ENCODE measurements at places on chromosomes 11 and 22.
A peak's percentile ranks its signal among the peaks of the same experiment; 100 is the strongest.

- peak; percentile 20 for DNase-seq
Measured at GRCh38 chr11:10023212-10023611, 270.8 kb downstream of the SBF2 start.

- no peak for DNase-seq
Measured at GRCh38 chr22:34808618-34809017, 257.3 kb upstream of the ISX start.

DNA sequence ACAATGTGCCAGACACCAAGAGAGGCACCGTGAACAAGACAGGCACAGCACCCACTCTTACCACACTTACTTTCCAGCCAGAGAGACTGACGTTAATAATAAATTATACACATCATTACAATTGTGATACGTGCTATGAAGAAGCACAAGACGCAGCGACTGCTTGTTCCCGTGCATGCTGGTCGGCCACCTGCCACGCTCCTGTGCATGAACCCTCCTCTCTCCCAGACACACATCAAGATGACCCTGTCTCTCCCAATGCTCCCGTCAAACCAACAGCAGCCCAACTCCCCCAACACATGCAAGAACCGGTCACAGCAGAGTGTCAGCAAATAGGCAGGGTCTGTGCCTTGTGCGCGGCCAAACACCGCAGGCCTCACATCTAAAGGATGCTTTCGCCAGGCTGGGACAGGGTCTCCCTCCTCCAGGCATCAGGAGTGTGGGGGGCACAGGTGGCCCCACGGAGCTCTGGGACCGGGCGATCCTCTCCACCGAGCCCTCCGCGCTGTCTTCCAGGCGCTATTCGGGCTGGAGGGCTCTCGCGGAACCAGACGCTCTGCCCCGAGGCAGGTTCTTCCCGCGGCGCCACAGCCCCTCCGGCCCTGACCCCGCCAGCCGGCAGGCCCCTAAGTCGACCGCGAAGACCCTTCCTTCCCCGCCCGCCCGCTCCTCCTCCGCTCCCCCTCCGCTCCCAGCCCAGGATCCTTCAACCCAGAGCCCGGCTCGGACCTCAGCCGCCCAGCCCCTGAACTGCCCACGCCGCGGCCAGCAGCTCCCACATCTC lies 533 bp downstream of the SERGEF start:
- no peak for DNase-seq

DNA sequence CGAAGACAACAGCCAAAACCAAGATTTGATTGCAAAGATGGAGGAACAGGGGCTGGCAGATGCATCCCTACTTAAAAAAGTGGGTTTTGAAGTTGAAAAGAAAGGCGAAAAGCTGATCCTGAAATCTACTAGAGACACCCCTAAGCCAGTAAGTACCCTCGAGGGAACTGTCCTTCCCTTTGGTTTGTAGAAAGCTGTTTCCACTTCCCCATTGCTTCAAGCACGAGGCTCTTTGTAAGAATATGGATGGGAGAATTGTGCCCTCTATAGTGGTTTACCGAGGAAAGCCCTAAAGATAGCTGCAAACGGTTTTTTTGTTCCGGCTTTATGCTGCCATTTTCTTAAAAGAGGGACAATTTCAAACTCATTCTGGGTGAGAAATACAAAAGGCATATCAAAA lies 133.9 kb downstream of the WNT7B start:
- DNase-seq, result no peak

- DNase-seq, result no peak
Measured at GRCh38 chr11:1848640-1849430, 4.0 kb upstream of the LSP1 start.

GRCh38 chr11:43758927-43759326 lies 78.4 kb downstream of the HSD17B12 start:
- DNase-seq, result no peak

DNA sequence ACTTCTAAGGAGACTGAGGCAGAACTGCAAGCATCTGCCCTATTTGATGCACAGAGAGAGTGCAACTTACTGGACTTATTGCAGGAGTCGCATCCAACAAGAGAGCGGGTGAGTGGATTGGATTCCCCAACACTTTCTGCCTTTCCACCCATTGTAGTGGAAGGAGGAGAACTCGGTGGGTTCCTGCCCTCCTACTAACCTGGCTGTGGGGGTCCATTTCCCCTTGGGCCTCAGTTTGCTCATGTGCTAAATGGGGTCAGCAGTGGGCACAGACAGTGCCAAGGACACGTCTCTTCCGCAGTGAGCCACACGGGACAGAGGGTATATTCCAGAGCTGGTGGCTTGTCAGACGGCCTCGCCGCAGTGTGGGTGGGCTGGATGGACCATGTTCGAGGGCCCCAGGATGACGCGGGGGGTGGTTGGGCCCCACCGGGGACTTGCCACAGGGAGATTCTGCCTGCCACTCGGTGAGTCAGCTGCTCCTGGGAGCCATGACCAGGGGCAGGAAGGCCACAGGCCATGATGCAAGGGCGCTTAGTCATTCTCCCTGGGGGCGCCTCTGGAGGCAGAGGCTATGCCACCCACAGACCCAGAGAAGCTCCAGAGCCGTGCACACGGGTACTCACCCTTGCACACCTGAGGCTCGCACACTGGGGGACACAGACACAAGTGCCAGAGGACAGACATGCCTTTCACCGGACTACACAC lies 8.2 kb downstream of the ALX4 start:
- DNase-seq, result no peak

DNA sequence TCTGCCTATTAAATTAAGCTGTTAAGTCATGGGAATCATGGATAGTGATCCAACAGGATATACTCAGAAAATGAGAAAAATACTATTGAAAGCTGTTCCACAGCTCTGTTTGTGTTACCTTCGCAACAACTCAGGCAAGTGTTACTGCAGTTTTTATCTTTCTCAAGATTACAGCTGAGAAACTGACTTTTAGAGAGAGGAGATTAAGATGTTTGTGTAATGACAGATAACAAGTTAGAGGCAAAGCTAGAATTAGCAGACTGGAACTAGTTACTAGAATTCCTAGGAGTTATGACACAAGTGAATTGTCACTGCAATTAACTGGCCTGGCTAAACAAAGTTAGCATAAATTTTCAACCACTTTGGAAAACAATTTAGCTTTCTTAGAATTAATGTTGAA lies 1.6 kb downstream of the SLN start:
- no peak for DNase-seq

GRCh38 chr11:102197670-102198139 lies 87.5 kb downstream of the YAP1 start:
- DNase-seq, result no peak
